Right atrium auricular region (tissue), 2 donors: ENCODE measurements at places on chromosomes 3 and 15. TPM values are rescaled to one million over a fixed set of nuclear protein-coding genes. Genes with fewer than 3 reads are reported as not detected.

DNA sequence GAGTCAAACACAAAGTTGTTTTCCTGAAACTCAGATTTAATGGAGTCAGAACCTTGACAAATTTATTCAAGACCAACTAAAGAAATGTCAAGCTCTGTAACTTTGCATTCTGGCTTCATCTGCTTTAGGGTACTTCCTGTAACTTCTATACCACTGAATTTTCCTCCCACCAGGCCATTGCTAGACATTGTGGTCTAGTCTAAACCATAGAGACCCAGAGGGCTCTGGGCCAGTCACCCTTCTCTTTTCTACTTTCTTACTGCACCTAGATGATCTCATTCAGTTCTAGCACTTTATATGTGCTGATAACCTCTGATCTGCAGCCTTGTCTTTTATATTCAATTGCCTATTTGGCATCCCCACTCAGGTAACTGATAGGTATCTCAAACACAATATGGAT is 2.8 kb upstream of the OR5K1 start:
- H3K27ac ChIP-seq, result no peak overlapping the region
- no peak overlapping the region for H3K4me3 ChIP-seq
- DNase-seq, result no peak

DNA sequence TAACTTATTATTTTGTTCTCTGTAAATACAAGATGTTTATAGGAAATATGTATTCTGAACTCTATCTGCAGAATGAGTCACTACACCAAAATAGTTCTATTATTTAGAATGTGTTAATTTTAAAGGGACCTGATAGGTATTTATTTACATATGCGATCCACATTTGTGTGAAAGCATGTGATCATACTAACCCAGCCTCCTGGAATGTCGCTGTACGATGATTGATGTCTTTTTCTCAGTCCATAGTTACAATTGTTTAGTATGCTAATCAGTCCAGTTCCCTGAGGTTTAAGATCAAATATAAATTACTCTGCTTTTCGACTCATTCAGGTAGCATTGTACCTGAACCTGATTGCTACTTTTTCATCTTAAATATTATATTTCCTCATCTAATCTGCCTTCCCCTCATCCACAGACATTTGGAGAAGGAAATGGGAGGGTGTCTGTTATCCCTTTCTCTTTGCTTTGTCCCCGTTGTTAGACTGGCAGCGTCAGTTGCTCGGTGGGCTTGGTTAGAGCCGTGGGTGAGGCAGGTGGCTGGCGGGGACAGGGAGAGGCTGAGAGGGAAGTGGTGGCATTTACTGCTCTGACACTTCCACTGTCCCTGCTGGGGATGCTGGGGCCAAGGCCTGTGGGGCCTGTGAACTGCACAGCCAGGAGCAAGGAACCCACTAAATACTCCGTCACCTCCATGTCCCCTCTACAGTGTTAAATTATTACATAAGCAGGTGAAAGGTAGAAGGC is 27.8 kb upstream of the NR2E3 start:
- H3K27ac ChIP-seq, result no peak overlapping the region
- no peaks in the 10 kb centered on the region for H3K27me3 ChIP-seq
- no peaks in the 10 kb centered on the region for H3K36me3 ChIP-seq
- no peak overlapping the region for H3K4me3 ChIP-seq

The SCAANT1 gene
- not detected for total RNA-seq

The COPS2 gene
- total RNA-seq, result 38.2 TPM

The SKIL gene
- 32.9 TPM for total RNA-seq

The SMCO1 gene
- 42.3 TPM for total RNA-seq

DNA sequence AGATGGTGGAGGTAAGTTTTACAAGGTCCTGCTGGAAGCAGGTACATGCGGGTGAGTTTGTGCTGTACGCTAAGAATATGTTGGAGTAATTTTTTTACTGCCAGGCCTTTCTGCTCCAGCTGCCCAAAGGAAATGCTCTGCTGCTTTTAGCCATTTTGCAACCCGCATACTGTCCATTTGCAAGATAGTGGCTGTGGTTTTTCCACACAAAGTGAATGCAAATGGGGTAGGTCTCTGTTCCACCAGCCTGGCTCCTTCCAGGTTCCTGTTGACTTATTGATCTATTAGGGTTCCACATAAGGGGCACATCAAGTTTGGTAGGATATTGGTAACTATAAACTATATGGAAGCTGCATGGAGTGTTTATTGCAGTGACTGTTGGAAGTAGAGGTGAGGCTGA is 227.1 kb downstream of the SI start:
- no peaks in the 10 kb centered on the region for H3K4me1 ChIP-seq
- H3K27ac ChIP-seq, result no peak overlapping the region
- no peak overlapping the region for H3K4me3 ChIP-seq
- H3K36me3 ChIP-seq, result no peaks in the 10 kb centered on the region
- H3K27me3 ChIP-seq, result no peaks in the 10 kb centered on the region
- DNase-seq, result no peak

DNA sequence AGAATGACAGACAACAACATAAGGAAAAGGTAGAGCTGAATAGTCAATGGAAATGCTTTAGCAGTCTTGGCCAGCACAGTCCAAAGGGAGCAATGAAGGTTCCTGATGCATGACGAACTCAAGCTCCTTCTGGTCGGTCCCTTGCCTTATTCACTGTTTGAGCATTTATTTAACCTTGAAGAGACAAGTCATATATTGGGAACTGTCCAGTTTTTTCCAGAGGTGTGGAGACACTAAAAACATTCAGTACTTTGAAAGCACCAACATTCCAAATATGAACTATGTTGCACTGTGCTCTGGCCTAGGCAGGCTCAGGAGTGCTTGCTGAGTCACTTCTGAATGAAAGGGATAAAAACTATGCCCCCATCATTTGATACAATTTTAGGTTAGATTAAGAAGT is 384.8 kb downstream of the MECOM start:
- H3K27ac ChIP-seq, result no peak overlapping the region
- no peak for DNase-seq

GRCh38 chr3:94615275-94616065 is 552.6 kb downstream of the NSUN3 start:
- no peak for DNase-seq
- H3K27me3 ChIP-seq, result no peaks in the 10 kb centered on the region
- no peaks in the 10 kb centered on the region for H3K36me3 ChIP-seq

- no peaks in the 10 kb centered on the region for H3K4me1 ChIP-seq
- H3K36me3 ChIP-seq, result no peaks in the 10 kb centered on the region
- no peaks in the 10 kb centered on the region for H3K27me3 ChIP-seq
Measured at GRCh38 chr3:45885979-45886705, at the start of gene CCR9. Gene CCR9 (plus strand): TSS chr3:45886543. CDS start chr3:45894934, 8,391 bp downstream.

DNA sequence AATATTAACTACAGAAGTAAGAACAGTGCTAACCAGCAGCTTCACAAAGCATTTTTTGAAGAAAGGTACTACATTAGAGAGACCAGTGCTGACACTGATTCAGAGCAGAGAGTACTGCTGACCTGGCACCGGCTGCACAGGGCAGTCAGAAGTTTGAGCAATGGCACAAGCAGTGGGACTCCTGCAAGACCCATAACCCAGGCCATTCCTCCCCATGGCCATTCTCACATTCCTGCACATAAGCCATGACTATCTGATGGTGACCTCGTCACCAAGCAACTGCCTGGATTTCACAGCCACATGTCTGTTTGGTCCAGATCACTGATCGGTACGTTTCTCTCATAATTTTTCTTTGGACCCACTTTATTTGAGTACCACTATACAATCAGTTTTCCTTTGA is 88.7 kb downstream of the GPR156 start:
- no peak overlapping the region for H3K4me3 ChIP-seq
- no peaks in the 10 kb centered on the region for H3K36me3 ChIP-seq
- H3K27ac ChIP-seq, result no peak overlapping the region
- no peak for DNase-seq

DNA sequence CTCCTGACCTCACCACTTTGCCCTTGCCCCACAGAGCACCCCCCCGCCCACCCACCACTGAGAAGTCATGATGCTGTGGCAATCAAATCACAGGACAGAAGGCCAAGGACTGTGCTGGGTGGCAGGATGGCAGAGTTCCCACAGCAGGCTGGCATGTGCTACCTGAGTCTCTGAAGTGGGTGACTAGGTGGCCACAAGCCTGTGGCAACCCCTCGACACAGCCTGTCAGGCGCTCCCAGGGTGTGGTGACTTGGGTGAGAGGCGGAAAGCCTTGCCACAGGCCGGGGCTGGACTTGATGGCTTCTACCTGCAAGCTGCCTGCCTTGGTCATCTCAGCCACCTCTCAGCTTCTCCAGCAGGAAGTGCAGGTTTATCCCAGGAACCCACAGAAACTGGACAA is 15.6 kb upstream of the DUSP7 start:
- peaks cover 35% of the 10 kb centered on the region for H3K4me1 ChIP-seq
- DNase-seq, result no peak
- H3K4me3 ChIP-seq, result no peak overlapping the region
- peak overlapping the region; percentile 94 for H3K27ac ChIP-seq
